ENCODE measurements at places on chromosomes 3 and 15. TPM values are rescaled to one million over a fixed set of nuclear protein-coding genes. Genes with fewer than 3 reads are reported as not detected.
A peak's percentile ranks its signal among the peaks of the same experiment; 100 is the strongest.

DNA sequence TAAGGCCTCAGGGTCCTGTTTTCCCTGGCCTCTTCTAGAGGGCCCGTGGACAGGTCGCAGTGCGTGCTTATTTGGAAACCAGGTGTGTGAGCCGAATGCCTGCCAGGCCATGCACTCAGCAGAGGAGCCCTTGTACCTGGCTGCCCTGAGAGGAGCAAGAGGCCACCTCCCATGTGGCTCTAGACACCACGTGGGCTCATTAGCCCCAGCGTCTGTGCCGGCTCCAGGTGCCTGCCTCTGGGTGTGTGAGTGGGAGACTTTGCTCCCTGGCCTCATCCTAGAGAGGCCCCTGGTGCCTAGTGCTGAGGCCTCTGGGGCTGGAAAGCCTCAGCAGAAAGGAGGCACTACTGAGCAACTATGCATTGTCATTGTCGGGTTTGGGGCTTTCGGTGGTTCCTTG, 50.4 kb downstream of the KLF13 start:
- no peaks in the 10 kb centered on the region for H3K4me1 ChIP-seq
- H3K4me3 ChIP-seq: no peak overlapping the region
- H3K27ac ChIP-seq: no peak overlapping the region
- no peak for DNase-seq

DNA sequence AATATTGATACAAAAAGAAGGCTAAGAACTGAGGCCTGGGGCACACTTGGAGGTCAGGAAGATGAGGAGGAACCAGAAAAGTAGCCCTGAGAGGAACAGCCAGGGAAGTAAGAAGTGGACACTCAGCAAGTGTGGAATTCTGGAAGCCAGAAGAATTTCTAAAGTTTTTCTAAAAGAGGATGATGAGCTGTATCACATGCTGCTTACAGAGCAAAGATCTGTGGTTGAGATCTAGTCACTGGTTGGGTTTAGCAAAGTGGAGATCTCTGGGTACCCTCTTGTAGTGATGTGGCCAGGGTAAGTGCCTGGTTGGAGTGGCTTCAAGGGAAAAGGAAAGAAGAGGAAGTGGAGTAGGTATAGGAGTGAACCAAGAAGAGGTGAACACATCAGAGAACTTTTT, 95.4 kb upstream of the DAZL start:
- no peak for DNase-seq
- peaks cover 9% of the 10 kb centered on the region for H3K27me3 ChIP-seq
- no peaks in the 10 kb centered on the region for H3K4me1 ChIP-seq
- no peaks in the 10 kb centered on the region for H3K36me3 ChIP-seq

DNA sequence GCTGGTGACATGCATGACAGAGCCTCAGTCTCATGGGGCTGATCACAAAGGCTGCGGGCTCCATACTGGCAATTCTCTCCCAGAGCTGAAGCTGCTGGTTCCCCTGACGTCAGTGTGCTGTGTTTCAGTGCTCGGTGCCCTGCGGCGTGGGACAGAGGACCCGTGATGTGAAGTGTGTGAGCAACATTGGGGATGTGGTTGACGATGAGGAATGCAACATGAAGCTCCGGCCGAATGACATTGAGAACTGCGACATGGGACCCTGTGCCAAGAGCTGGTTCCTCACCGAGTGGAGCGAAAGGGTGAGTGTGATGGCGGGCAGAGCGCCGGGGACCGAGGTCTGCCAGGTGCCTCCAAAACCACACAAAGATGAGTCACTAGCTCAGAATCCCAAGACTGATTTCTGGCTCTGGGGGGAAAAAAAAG, 62.0 kb upstream of the NR2E3 start:
- peaks cover 20% of the 10 kb centered on the region for H3K36me3 ChIP-seq
- peaks cover 86% of the 10 kb centered on the region for H3K4me1 ChIP-seq
- peak overlapping the region; percentile 95 for H3K27ac ChIP-seq
- peak; percentile 59 for DNase-seq

DNA sequence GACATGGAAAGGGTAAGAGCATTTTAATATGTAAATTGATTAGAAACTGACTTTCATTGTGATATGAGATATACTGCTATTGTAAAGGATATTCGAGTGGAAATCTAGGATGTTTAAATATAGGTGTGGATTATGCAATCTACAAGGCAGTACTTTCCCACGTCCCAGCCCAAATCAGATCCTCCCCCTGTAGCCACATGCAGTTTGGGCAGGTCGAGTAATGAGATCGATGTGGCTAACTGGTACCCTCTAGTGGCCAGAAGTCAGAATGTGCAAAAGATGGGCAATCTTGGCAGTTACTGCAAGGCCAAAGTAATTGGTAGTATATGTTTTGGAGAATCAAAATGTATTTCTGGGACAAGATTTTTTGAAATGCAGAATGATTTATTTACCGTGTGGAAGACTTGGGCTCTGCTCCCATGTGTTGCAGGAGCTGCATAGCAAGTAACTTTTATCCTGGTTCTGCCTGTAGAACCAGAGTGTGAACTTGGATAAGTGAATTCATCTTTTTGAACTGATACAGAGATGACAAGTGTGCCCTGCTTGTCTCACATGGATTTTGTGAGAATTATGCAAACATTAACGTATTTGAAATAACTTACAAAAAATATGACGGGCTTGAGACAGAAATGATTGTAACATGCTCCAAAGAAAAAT, 94.5 kb upstream of the ADAMTSL3 start:
- peak; percentile 72 for DNase-seq
- H3K4me3 ChIP-seq: no peak overlapping the region
- H3K27ac ChIP-seq: no peak overlapping the region
- H3K36me3 ChIP-seq: no peaks in the 10 kb centered on the region
- peaks cover 14% of the 10 kb centered on the region for H3K27me3 ChIP-seq
- no peaks in the 10 kb centered on the region for H3K4me1 ChIP-seq

The CHRM5 gene
- total RNA-seq: not detected

The ATP13A5 gene
- total RNA-seq: 0.66 TPM

The PYGO1 gene
- total RNA-seq: 2.5 TPM
